Activated CD4-positive, alpha-beta T cell treated with anti-CD3 and anti-CD28 coated beads, Interleukin-2, amount 10 ng/mL, durations not matched to agents 24 days and 14 days (primary cell): ENCODE measurements at places on chromosomes 3 and 15. TPM values are rescaled to one million over a fixed set of nuclear protein-coding genes. Genes with fewer than 3 reads are reported as not detected.

The GOLGA8J gene
- not detected in 2 replicates for total RNA-seq

The UCN2 gene
- total RNA-seq: not detected in 2 replicates

The FEZF2 gene
- total RNA-seq: not detected in 2 replicates

The ZNF654 gene
- total RNA-seq: 18.1 and 18.7 TPM in 2 replicates

The GOLGA6L10 gene
- 0.76 and 0.96 TPM in 2 replicates for total RNA-seq

- no peak for DNase-seq
- peak overlapping the region; percentile 14 for H3K4me3 ChIP-seq
- H3K4me1 ChIP-seq: peaks cover 47% of the 10 kb centered on the region
- no peaks in the 10 kb centered on the region for H3K27me3 ChIP-seq
These were observed 515.4 kb downstream of the FOXP1 start for GRCh38 chr3:71067977-71068654.

- H3K36me3 ChIP-seq: no peaks in the 10 kb centered on the region
- peak; percentile 31 for DNase-seq
- H3K27ac ChIP-seq: no peak overlapping the region
- no peak overlapping the region for H3K4me3 ChIP-seq
These were observed 76.1 kb downstream of the CD200 start for GRCh38 chr3:112409041-112409440.

- peaks cover 48% of the 10 kb centered on the region for H3K4me1 ChIP-seq
- no peak for DNase-seq
- H3K36me3 ChIP-seq: no peaks in the 10 kb centered on the region
- no peaks in the 10 kb centered on the region for H3K27me3 ChIP-seq
- no peak overlapping the region for H3K4me3 ChIP-seq
These were observed 16.9 kb downstream of the TIGIT start for GRCh38 chr3:114310695-114311094.

DNA sequence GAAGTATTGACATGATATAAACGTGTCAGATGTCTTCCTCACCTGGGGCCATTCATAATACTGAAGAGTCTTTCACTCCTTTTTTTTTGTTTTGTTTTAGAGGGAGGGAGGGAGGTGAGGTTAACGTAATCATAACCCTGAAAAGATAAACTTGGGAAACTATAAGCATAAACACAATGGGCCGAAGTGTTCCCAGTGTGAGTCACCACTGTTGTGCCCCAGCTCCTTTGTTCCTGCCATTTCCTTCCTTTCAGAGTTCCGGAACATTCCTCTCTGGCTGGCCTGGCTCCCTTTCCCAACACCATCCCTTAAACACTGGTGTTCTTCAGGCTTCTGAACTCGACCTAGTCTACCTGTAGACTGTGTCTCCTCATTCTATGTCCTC is 18.6 kb downstream of the PLD1 start:
- H3K27ac ChIP-seq: no peak overlapping the region
- H3K4me3 ChIP-seq: no peak overlapping the region
- no peaks in the 10 kb centered on the region for H3K36me3 ChIP-seq
- peaks cover 6% of the 10 kb centered on the region for H3K27me3 ChIP-seq
- H3K4me1 ChIP-seq: no peaks in the 10 kb centered on the region

GRCh38 chr3:67094774-67095173 is 96.7 kb downstream of the KBTBD8 start:
- peaks cover 2% of the 10 kb centered on the region for H3K4me1 ChIP-seq
- H3K27ac ChIP-seq: no peak overlapping the region
- peaks cover 7% of the 10 kb centered on the region for H3K27me3 ChIP-seq
- no peak for DNase-seq
- no peaks in the 10 kb centered on the region for H3K36me3 ChIP-seq

DNA sequence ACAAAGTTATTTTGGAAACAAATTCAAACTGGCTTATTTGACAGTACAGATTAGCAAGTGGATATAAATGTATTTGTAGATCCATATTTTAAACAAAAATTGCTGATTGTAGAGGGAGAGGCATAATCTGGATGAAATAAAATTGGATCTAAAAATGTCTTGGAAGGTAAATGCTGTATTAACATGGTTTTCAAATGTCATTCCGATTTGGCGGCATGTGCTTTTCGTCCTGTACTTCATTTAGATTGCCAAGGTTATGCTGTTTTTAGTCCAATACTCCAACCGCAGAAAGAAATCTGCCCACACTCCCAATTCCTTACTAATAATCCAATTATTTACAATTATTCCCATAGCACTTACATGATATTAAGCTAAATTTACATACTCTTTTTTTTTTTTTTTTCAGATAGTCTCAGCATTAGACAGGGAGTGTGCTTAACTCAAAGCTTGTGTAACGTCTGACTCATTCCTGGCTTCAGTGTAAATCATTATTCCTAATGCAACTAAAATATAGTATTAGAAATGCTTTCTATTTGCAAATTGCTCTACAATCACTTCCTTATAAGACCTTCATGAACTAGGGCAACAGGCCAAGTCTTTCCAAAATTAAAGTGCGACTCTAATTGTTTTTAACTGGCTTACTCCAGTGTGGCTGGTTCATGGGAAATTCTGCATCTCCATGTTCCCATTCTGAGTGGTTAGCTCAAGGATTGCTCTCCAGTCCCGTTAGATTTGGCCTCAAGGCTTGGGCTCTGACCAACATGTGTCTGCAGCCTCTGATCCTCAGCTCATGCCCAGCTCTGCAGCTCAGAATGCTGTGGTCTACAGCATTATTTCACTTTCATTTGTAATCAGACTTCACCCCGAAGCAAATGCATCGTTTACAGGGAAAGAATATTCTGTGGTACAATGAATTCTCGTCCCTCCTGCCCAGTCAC is 103.9 kb downstream of the FBN1 start:
- H3K4me3 ChIP-seq: no peak overlapping the region
- H3K36me3 ChIP-seq: no peaks in the 10 kb centered on the region
- no peak for DNase-seq
- peaks cover 2% of the 10 kb centered on the region for H3K27me3 ChIP-seq
- H3K4me1 ChIP-seq: no peaks in the 10 kb centered on the region

- no peak for DNase-seq
- H3K27me3 ChIP-seq: peaks cover 2% of the 10 kb centered on the region
- peaks cover 4% of the 10 kb centered on the region for H3K36me3 ChIP-seq
- no peak overlapping the region for H3K27ac ChIP-seq
- peaks cover 33% of the 10 kb centered on the region for H3K4me1 ChIP-seq
These were observed 151.7 kb upstream of the TBL1XR1 start for GRCh38 chr3:177348974-177349373.

GRCh38 chr3:49124991-49125670 is 4.5 kb upstream of the USP19 start:
- no peak overlapping the region for H3K4me3 ChIP-seq
- no peak for DNase-seq
- no peaks in the 10 kb centered on the region for H3K27me3 ChIP-seq
- H3K4me1 ChIP-seq: peaks cover 4% of the 10 kb centered on the region
- no peak overlapping the region for H3K27ac ChIP-seq
- no peaks in the 10 kb centered on the region for H3K36me3 ChIP-seq

DNA sequence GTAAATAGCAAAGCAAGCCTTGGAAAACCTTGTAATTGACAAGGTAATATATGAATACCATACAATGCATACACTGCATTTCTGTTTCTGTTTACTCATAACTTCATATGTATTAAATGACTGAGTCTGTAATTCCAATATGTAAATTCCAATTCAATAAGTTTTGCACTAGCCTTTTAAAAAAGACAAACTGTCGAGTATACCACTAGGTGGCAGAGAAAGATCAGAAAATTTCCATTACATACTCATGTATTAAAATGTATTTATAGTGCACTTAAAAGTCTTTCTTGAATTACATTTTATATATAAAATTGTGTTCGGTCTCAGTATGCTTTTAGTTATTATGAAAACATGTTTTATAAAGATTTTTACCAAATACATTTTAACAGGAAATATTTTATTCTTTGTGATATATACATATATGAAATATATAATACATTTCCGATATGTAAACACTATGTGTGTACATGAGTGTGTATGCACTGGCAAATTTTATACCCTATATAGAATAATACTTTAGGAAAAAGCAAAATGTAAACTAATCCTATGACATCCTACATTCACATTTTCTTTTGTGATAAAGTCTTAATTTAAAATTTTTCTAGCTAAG is 216.8 kb downstream of the VGLL3 start:
- no peak overlapping the region for H3K27ac ChIP-seq
- no peaks in the 10 kb centered on the region for H3K4me1 ChIP-seq
- no peaks in the 10 kb centered on the region for H3K27me3 ChIP-seq
- no peak for DNase-seq
- no peak overlapping the region for H3K4me3 ChIP-seq

GRCh38 chr3:81592101-81592500 is 169.3 kb downstream of the GBE1 start:
- H3K27me3 ChIP-seq: no peaks in the 10 kb centered on the region
- H3K27ac ChIP-seq: no peak overlapping the region
- no peak overlapping the region for H3K4me3 ChIP-seq
- H3K4me1 ChIP-seq: peaks cover 2% of the 10 kb centered on the region
- DNase-seq: no peak

GRCh38 chr3:177596248-177596815 is 399.1 kb upstream of the TBL1XR1 start:
- no peaks in the 10 kb centered on the region for H3K27me3 ChIP-seq
- no peak for DNase-seq
- no peak overlapping the region for H3K4me3 ChIP-seq
- H3K27ac ChIP-seq: no peak overlapping the region
- peaks cover 2% of the 10 kb centered on the region for H3K36me3 ChIP-seq

GRCh38 chr3:141525814-141526213 is 39.0 kb downstream of the RASA2 start:
- no peak for DNase-seq
- H3K36me3 ChIP-seq: peaks cover 45% of the 10 kb centered on the region
- no peaks in the 10 kb centered on the region for H3K27me3 ChIP-seq
- no peak overlapping the region for H3K4me3 ChIP-seq
- peaks cover 36% of the 10 kb centered on the region for H3K4me1 ChIP-seq

- no peak for DNase-seq
- H3K27me3 ChIP-seq: peaks cover 6% of the 10 kb centered on the region
- H3K4me3 ChIP-seq: no peak overlapping the region
- peaks cover 1% of the 10 kb centered on the region for H3K36me3 ChIP-seq
- H3K4me1 ChIP-seq: peaks cover 18% of the 10 kb centered on the region
These were observed 187.1 kb upstream of the LPP start for GRCh38 chr3:187966636-187967406.

DNA sequence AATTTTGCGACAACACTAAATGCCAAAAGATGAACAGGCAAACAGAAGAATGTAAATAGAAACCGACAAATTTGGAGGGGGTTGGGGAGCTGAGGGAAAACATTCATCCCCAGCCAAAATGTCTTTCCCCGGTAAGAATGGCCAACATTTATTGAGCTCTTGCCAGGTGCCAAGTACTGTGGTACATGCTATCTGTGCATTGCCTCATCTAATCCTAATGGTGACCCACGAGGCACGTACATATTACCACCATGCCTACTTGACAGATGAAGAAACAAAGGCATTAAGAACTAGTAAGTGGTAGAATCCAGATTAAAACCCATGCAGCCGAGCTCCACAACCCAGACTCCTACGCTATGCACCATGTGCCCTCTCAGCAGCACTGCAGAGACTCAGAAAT is 205.7 kb downstream of the STT3B start:
- H3K36me3 ChIP-seq: peaks cover 2% of the 10 kb centered on the region
- H3K4me3 ChIP-seq: no peak overlapping the region
- no peak overlapping the region for H3K27ac ChIP-seq
- H3K4me1 ChIP-seq: no peaks in the 10 kb centered on the region

DNA sequence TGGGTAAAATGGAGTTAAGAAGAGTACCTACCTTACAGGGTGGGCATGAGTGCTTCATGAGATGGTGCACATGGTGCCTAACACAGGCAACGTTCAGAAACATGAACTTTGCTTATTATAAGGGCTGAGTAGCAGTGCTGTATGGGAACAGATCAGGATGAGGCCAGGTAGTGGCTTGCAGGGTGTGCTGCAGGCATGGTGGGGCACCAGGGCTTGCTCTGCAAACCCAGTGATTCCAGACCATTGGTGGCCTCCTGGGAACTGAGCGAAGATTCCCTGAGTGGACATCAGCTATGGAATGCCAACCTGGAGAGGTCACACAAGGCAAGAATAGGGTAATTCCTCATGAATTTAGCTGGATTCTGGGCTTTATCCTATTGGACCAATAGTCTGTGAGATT is 15.8 kb downstream of the TMEM43 start:
- H3K27ac ChIP-seq: no peak overlapping the region
- peaks cover 30% of the 10 kb centered on the region for H3K4me1 ChIP-seq
- no peak for DNase-seq
- no peaks in the 10 kb centered on the region for H3K27me3 ChIP-seq
- no peak overlapping the region for H3K4me3 ChIP-seq

DNA sequence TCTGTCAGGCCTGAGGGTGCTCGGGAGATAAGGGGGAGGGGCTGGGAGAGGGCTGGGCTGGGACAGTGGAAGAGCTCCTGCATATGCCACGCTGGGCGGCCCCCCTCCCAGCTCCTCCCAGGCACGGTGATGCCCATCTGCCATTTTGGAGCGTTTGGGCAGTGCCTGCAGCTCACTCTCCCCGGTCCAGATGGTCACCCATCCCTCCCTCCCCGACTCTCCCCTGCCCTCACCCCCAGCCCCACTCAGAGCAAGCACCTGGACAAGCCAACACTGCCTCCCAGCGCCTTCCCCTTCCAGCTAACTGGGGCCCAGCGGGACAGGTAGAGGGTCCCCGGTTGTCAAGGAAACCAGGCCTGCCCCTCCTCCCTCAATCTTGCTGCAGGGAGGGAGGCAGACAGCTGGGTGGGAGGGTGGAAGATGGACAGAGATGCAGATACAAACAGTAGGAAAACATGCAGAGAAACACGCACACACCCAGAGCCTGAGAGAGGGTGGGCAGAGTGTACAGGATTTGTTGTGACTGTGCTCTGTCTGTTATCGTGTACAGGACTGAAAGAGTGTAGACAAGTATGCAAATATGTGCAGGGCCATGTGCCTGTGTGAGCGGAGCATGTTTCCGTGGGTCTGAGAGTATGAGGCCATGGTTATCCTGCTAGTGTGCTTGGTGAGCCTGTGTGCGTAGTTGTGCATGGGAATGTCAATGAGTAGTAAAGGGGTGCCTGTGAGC is 17.5 kb upstream of the CORO2B start:
- peaks cover 47% of the 10 kb centered on the region for H3K27me3 ChIP-seq
- H3K36me3 ChIP-seq: no peaks in the 10 kb centered on the region
- peaks cover 18% of the 10 kb centered on the region for H3K4me1 ChIP-seq
- DNase-seq: no peak
- H3K27ac ChIP-seq: no peak overlapping the region

- H3K27ac ChIP-seq: no peak overlapping the region
- no peaks in the 10 kb centered on the region for H3K27me3 ChIP-seq
- no peaks in the 10 kb centered on the region for H3K36me3 ChIP-seq
- H3K4me1 ChIP-seq: no peaks in the 10 kb centered on the region
These were observed 402.4 kb upstream of the PDZRN3 start for GRCh38 chr3:74027121-74027520.

- peak overlapping the region; percentile 84 for H3K4me3 ChIP-seq
- H3K27ac ChIP-seq: no peak overlapping the region
- no peaks in the 10 kb centered on the region for H3K36me3 ChIP-seq
- DNase-seq: peak; percentile 60
- peaks cover 7% of the 10 kb centered on the region for H3K4me1 ChIP-seq
These were observed 842 bp downstream of the FSTL1 start for GRCh38 chr3:120449701-120450599.
